Putamen (tissue), 1 donor: ENCODE measurements at places on chromosomes 13 and 19.

- DNase-seq, result no peak
Measured at GRCh38 chr13:112615391-112615790, 27.4 kb upstream of the TUBGCP3 start.

DNA sequence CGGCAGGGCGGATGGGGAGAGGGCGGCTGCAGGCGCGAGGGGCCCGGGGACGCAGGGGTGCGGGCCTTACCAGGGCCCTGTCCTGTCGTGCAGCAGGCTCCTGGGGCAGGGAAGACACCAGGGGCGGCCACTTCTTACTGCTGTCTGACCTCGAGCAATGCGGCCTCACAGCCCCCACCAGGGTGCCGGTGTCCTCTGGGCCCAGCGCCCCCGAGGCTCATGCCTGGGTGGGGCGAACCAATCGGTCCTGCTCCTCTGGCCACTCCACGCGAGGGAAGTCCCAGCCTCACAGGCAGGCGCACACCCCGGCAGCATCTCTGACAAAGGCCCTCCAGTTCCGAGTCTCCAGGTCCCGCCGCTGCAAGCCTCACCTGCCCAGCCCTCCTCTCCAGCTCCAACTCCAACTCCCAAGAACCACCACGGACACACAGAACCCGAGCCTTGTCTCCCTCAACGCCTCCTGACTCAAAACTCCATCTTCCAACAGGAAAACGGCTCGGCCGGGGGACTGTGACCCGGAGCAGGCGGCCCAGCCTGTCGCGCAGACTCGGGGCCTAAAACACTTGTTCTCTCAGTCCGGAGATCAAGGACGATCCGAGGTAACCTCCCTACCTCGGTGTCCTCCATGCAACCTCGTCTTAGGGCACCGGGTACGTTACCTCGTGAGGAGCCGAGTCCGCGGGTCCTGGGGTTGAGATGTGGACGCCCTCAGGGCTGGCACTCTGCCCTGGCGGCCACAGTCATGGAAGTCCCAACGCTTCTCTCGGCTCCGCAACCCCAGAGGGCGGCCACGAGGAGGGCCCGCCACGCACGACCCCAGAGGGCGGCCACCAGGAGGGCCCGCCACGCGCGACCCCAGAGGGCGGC, 6.5 kb downstream of the FGF22 start:
- no peak for DNase-seq

DNA sequence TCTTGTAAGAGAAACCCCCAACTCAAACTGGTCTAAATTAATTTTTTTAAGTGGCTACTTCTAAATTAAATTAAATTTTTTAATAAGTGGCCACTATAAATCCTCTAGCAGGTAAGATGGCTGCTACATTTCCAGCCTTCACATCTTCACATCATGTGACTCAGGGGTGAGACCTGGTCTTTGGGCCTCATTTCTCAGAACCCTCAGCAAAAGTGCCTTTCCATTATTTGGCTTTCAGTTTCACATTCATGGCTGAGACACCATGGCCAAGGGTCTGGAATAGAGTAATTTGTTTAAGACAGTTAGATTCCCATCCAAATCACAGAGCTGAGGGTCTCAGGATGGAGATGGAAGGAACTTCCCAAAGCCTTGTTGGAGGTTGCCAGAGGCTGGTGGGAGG, 47.5 kb downstream of the DCT start:
- no peak for DNase-seq

- DNase-seq, result no peak
Measured at GRCh38 chr13:41492432-41493260, 35.3 kb downstream of the RGCC start.

GRCh38 chr19:2287585-2288337, 5.8 kb upstream of the PEAK3 start:
- DNase-seq, result no peak

GRCh38 chr13:48038761-48039160, 1.2 kb downstream of the NUDT15 start:
- DNase-seq, result peak; percentile 34

DNA sequence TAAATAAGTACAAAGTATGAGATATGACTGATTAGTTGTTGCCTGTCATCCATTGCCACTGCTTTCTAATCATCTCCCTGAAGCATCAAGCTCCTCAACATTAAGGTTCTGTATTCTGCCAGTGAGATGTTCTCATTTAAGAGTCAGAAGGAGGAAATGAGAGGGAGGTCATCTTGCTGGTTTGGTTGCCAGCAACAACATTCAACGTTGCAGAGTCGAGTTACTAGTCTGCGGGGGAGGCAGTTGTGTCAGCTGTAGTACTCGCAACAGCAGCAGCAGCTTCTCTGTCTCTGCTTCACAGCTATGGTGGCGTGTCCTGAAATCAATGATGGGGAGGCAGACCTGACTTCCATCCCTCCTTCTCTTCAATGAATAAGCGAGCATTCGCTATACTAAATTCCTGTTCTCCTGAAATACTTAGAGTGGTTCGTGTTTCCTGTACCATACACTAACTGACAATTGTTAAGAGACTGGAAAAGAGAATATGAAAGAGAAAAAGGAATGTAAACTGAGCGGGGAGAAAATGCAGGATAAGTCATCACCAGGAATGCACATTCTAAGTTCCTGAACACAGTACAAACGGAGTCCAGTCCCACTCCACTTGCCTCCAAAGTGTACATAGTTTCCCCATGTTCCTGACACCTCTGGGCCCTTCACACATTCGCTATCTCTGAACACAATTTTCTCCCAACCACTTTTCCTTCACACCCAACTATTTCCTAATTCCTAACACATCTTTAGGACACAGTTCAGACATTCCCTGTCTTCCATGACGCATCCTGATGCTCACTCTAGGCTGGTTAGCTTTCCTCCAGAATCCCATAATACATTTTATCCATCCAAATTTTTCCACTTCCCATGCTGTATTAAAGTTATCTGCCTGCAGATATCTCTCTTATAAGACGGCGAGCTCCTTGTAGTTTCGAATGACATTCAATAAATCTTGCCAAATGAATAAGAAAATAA, 263.0 kb downstream of the KLF12 start:
- no peak for DNase-seq

DNA sequence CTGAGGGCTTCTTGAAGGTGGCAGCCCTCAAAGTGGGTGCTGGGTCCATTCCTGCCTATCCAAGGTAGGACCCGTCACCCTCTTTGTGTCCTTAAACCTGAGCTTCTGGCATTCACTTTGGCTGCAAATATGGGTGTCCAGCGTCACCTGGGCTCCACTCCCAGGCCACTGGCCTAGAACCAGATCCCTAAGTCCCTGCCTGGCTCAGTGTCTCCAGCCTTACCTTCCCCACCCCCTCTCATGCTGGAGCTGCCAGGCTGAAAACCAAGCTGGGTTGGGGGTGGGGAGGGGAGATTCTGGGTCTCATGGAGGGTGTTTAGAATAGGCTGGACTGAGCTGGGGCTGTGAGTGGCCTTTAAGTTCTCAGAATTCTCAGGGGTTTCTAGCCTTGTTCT, 12.4 kb downstream of the PDE4A start:
- no peak for DNase-seq

- no peak for DNase-seq
Measured at GRCh38 chr19:1651568-1652291, 685 bp downstream of the TCF3 start.

GRCh38 chr19:40225440-40226305, 816 bp downstream of the CCNP start:
- no peak for DNase-seq

DNA sequence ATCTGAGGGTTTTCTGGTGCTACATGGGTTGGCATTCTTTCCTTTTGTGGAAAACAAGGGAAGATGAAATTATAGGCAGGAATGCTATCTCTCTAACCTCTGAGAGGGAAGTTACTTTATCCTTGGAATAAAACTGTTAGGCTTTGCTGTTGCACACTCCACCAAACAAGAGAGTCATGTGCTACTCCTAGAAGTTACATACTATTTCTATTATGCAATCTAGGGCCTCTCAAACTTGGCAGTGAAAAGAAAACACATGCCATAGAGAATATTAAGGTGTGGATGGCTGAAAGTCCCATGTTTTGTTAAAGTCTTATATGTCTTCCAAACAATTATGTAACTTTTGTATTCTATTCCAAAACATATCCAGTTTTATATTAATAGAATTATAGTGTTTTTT, 367.9 kb downstream of the SLC7A1 start:
- no peak for DNase-seq

DNA sequence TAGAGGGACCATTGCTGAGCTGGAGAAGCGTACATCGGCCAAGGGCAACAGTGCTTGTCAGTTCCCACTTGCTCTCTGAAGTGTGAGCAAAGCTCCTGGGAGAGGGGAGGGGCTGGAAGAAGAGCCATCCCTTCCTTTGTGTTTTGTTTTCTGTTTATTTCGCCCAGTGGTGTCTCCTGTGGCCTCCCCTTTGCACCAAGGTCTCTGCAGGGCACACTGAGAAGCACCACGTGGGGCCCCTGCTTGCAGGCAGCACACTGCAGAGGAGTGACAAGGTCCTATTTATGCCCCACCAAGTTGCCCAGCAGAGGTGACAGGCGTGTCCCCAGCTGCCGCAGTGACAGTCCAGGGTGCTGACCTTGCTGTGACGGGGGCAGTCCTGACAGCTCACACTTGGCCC, 24.0 kb downstream of the GRIN2D start:
- DNase-seq, result no peak

GRCh38 chr13:29786698-29787097, 63.7 kb downstream of the UBL3 start:
- no peak for DNase-seq

- no peak for DNase-seq
Measured at GRCh38 chr19:51311351-51312257, at the start of gene IGLON5. IGLON5 (plus strand) TSS chr19:51311644; CDS start chr19:51311848, 204 bp downstream.

DNA sequence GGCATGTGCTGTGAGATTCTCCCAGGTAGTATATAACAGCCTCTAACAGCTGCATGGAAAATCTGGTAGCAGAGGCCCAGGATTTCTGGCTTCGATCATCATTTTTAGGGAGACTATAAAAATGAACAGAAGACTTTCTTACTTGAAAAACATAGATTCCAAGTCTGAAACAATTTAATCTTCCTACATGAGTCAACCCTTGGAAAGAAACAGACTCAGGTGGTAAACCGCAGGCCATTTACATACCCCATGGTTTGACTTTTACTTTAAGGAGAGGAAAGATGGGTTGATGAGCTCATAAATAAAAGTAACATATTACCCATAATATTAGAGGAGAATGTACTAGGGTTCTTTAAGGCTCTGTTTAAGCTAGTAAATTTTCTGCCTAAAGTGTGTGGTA, 121.6 kb downstream of the CYSLTR2 start:
- no peak for DNase-seq

- DNase-seq, result no peak
Measured at GRCh38 chr19:24029941-24030636, 56.9 kb upstream of the ZNF254 start.

DNA sequence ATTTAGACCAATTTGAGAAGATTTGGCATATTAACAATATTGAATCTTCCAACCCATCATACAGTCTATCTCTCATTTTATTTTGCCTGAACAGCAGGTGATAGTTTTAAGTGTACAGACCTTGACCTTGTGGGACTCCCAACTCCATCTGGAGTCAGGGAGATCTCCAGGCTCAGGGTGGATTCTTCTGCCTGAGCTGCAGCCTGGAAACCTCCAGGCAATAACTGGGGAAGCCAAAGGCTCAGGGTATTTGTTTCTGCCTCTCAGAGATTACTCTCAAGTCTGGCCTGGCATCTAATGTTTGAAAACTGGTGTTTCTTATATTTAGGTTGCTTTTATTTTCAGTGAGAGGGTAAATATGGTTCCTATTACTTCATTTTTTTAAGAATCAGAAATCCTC, 102.1 kb upstream of the C1QTNF9B start:
- no peak for DNase-seq

DNA sequence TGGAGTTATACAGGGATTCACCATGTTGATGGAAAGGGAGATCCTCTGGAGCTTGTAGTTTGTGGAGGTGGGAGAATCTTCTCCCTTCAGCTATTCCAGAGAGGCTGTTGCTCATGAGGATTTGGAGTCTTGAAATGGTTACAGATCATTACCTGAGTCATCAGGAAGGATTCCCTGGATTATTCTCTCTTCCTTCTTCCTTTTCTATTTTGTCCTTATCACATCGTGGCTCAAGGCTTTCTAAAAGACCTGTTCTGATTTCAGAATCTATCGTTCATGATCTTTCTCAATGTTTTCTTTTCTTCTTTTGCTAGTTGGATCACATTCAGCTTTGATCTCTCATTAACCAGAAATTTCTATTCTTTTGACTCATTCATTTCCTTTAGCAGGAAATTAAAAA, 196.0 kb downstream of the KLF5 start:
- no peak for DNase-seq

DNA sequence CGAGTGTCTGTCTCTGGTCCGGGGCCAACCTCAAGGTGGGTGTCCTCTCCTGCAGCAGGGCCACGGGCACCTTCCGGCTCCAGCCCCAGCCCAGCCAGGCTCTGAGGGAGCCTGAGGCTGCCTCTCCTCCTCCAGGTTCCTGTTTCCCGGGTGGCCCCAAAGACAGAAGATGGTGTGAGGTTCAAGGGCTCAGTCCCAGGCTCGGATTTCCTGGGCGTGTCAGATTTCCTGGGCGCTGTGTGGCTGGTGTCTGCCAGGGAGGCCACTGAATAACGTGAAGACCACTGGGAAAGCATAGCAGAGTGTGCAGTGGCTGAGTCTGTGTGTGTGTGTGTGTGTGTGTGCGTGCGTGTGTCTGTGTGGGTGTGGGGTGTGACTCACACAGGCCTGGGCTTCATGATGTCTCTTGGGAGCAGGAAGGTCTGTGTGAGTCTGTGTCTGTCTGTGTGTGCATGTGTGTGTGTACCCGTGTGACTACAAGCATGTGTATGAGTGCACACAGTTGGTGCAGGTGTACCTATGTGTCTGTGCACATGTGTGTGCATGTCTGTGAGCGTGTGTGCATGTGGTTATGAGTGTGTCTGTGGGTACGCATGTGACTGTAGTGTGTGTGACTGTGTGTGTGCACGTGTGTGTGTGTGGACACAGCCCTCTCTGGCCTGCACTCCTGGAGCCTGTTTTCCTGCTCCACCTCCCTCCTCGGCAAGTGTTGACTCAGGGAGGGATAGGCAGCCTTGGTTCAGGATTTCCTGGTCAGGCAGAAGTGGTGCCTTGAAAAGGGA, 28.3 kb downstream of the CEBPA start:
- no peak for DNase-seq

DNA sequence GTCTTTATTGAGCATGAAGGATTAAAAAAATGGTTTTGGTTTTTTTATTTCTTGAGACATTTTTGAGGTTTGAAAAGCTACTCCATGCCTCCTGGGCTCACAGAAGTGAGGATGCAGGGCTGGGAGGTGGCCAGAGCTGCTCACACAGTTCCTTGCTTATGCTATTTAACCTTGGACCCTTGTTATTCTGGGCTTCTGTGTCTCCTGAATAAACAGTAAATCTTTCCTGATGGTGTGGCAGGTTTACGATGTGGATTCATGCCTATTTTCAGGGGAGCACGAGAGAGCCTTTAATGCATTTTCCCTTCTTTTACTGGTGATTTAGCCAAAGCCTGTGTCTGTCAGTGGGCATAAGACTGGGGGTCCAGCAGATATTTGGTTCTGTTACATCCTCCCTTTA, 34.3 kb upstream of the PCDH8 start:
- DNase-seq, result no peak

GRCh38 chr13:32191452-32191998, 123.6 kb downstream of the ZAR1L start:
- no peak for DNase-seq
